Stimulated activated CD4-positive, alpha-beta T cell treated with anti-CD3 and anti-CD28 coated beads, TNF-alpha, amount 100 ng/mL, for 24 hours (primary cell): ENCODE measurements at places on chromosomes 5 and 9.

DNA sequence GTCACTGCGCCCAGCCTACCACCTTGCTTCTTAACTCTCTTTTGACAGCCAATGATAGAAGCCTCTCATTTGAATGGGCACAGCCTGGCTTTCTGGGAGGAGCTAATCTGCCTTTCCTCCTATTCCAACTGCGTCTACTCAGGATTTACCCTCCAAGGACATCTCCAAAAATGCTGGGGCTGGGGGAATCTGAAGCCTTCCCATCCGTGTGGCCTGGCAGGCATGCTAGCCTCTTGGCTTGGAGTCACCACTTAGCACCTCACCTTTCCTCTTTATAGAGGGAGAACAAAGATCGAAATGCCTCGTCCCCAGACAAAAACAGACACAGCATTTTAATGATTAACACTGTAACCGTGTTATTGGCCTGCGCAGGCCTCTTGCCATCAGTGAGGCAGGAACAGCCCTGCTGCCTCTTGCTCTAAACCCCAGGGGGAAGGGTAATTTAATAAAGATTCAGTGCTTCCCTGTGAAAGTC is 108.2 kb upstream of the KLF4 start:
- DNase-seq, result no peak

- no peak for DNase-seq
Observed at GRCh38 chr5:64015824-64016223, 53.6 kb upstream of the HTR1A start.

- no peak for DNase-seq
Observed at GRCh38 chr9:85405566-85405950, 336.2 kb downstream of the AGTPBP1 start.

DNA sequence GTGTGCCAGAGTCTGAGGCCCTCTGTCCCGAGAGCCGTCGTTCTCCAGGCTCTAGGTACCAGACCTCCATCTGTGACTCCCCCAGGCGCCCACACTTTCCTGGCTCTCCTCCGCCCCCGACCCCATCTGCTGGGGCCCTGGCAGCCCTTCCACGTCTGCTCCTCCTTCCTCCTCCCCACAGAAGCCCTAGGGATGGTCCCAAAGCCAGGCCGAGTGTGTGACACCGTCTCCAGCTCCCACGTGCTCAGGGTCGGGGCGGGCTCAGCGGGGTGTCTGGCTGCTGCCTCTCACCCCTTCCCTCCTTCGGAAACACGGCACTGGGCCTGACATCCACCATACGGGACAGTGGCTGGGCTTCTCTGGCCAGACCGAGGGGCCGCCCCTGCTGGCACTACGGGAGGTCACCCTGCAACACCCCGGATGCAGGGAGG is 20.5 kb upstream of the SLC6A19 start:
- DNase-seq, result no peak

GRCh38 chr9:83032065-83032625 is 30.8 kb downstream of the RASEF start:
- DNase-seq, result no peak

DNA sequence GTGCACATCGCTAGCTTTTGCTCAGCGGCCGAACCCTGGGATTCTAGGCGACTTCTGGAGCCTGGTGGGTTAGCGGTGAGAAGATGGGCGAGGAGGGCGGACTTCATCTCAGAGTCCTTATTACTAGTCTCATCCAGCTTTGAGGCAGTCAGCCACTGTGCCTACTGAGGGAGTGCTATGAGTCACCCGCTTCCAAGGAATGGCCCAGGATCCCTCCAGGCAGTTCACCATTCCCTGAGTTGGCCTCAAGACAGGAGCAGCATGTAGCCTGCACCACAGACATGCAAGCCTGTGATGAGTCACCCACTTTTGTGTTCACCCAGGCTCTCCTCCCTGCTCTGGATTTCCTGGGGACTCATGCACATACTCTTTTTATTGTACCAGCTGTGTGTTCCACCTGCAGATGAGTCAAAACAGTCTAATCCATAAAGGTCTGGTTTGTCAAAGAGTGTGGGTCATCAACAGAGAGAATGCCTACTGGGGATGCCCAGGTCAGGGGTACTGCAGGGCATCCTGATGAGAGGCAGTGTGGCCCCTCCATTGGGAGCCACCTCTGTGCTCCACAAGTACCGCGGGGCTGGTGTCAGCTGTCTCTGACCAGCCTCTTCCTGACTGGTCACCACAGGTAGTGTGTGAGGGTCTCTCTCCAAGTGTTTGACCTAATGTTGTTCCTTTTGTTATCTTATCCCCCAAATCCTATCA is 20.2 kb downstream of the SLC22A5 start:
- no peak for DNase-seq
